CD4-positive, alpha-beta memory T cell (primary cell): ENCODE measurements at places on chromosomes 7 and 10. TPM values are rescaled to one million over a fixed set of nuclear protein-coding genes. Genes with fewer than 3 reads are reported as not detected.

GRCh38 chr10:21297603-21298383 is 227.7 kb downstream of the SKIDA1 start:
- DNase-seq, result no peak

DNA sequence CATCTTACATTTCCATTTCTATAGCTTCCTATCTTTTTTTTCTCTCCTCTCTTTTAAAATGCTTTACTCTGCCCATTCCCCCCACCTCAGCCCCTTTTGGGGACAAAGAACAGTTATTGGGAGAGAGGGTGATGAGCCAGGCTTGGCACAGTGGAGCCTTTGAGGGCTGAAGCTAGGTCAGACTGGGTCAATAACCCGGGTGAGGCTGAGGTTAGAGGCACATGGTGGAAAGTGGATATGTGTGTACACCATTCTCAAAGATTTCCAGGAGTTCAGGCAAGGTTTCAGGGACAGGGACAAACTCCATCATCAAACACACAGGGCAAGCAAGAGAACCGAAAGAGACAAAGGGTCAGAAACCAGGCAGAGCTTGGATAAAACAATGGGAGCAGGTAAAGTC is 11.5 kb downstream of the ABCB4 start:
- no peak for DNase-seq

The MKX gene
- not detected for total RNA-seq

The FKBP9 gene
- total RNA-seq, result 0.35 TPM

The CAV1 gene
- total RNA-seq, result not detected
